ENCODE measurements at places on chromosomes 4 and X. TPM values are rescaled to one million over a fixed set of nuclear protein-coding genes. Genes with fewer than 3 reads are reported as not detected.

TLL1 gene
- total RNA-seq: not detected

CXCL10 gene
- total RNA-seq: 0.64 TPM

DNA sequence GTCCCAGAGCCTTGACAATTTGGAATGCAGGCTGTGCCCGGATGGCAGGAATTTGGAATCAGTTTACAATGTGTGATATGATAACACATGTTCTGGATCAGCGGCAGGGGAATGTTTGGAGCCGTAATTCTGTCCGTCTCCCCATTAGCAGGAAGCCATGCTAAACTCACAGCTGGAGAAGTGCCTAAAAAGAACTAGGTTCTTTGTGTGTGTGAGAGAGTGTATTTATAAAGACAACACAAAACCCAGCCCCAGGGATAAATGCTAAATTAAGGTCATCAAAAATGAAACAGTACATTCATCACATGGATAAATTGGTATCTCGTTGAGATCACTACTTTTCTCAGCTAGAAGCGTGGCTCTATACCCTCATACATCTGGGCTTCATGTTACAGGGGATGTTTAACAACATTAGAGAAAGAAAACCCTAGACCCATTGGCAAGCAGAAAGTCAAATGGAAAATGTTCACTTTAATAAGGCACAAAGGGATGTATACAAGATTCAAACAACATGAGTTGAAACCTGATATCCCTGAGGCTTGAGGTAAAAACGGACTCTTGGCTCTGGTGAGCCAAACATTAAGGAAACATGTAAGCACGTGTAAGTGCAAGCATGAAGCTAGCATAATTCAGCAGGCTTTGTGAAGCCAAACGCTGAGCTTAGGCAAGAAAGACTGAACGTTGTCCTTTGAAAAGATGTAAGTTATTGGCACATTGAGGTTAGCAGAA lies 18.0 kb upstream of the TMEM131L start:
- no peaks in the 10 kb centered on the region for H3K36me3 ChIP-seq
- no peak overlapping the region for H3K4me3 ChIP-seq
- peaks cover 28% of the 10 kb centered on the region for H3K4me1 ChIP-seq
- no peak for DNase-seq
- no peak overlapping the region for H3K27ac ChIP-seq

DNA sequence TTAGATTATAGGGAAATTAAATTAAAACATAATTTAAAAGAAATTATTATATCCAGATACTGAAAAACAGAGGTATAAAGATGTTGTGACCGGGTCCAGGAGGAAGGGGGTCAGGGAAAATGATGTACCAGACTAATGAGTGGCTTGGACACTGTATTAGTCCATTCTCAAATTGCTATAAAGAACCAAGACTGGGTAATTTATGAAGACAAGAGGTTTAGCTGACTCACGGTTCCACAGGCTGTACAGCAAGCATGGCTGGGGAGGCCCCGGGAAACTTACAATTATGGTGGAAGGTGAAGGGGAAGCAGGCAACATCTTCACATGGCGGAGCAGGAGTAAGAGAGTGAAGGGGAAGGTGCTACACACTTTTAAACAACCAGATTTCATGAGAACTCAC lies 3.4 kb upstream of the FAM9B start:
- H3K4me1 ChIP-seq: no peaks in the 10 kb centered on the region
- H3K36me3 ChIP-seq: no peaks in the 10 kb centered on the region
- no peak for DNase-seq
- H3K27me3 ChIP-seq: no peaks in the 10 kb centered on the region
- no peak overlapping the region for H3K4me3 ChIP-seq

DNA sequence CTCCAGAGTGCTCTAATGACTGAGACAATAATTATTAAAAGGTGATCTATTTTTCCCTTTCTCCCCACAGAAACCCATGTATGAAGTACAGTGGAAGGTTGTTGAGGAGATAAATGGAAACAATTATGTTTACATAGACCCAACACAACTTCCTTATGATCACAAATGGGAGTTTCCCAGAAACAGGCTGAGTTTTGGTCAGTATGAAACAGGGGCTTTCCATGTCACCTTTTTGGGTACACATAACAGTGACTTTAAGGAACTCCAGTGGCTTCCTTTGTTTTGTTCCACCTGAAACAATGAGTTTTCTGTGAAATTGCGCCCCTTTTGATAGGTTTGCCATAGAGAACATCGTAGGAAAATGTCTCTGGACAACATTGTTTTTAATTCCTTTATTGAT lies 69.6 kb downstream of the KIT start:
- no peak overlapping the region for H3K27ac ChIP-seq
- H3K36me3 ChIP-seq: no peaks in the 10 kb centered on the region

- peaks cover 2% of the 10 kb centered on the region for H3K27me3 ChIP-seq
- no peak overlapping the region for H3K27ac ChIP-seq
- H3K4me1 ChIP-seq: no peaks in the 10 kb centered on the region
- H3K4me3 ChIP-seq: no peak overlapping the region
Observed at GRCh38 chrX:2819345-2820135, 9.2 kb upstream of the GYG2 start.

DNA sequence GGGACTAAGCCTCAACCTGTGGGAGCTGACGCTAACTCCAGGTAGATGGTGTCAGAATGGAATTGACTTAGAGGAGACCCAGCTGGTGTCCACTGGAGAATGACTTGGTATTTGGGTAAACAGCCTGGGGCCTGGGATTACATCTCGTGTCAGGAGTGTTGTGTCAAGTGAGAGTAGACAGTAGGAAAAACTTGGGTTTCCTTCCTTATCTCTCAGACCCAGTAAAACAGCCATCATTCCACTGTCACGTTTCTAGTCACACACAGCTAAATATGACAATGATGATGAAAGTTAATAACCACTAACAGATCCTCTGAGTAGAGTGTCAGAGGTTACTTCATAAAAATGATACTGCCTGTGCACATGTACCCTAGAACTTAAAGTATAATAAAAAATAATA lies 13.8 kb downstream of the ZNF674 start:
- DNase-seq: no peak
- no peaks in the 10 kb centered on the region for H3K4me1 ChIP-seq
- no peak overlapping the region for H3K4me3 ChIP-seq
- no peak overlapping the region for H3K27ac ChIP-seq
- no peaks in the 10 kb centered on the region for H3K27me3 ChIP-seq
- no peaks in the 10 kb centered on the region for H3K36me3 ChIP-seq

DNA sequence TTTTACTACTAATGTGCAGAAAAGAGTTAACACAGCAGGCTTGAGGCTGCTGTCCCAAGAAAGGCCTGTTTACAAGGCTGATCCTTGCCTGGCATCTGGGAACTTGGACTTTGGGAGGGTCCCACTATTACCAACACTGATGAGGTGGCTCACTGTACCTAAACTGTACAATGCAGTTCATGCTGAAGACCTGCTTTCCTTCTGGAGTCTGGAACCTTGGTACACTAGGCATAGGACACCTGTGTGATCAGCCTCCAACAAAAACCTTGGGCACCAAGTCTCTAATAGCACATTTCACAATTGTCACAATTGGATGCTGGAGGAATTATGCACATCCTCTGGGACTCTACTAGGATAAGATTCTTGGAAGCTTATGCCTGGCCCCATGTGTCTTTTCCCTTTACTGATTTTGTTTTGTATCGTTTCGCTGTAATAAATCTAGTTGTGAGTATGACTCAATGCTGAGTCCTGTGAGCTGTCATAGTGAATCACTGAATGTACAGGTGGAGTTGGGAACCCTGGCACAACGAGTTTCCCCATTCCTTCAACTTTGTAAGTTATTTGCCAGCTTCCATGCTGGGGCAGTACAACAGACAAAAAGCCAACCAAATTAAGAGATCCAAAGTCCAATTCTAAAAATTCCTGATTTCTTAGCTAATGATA lies 45.9 kb downstream of the TEC start:
- no peaks in the 10 kb centered on the region for H3K4me1 ChIP-seq
- no peak overlapping the region for H3K27ac ChIP-seq
- H3K36me3 ChIP-seq: no peaks in the 10 kb centered on the region
- H3K27me3 ChIP-seq: no peaks in the 10 kb centered on the region
- no peak overlapping the region for H3K4me3 ChIP-seq

GRCh38 chr4:3293401-3294391 lies 875 bp downstream of the RGS12 start:
- H3K4me1 ChIP-seq: peaks cover 9% of the 10 kb centered on the region
- no peak overlapping the region for H3K27ac ChIP-seq
- no peaks in the 10 kb centered on the region for H3K36me3 ChIP-seq
- peak overlapping the region; percentile 66 for H3K4me3 ChIP-seq
- DNase-seq: no peak

All from activated naive CD4-positive, alpha-beta T cell treated with anti-CD3 and anti-CD28 coated beads for 36 hours (primary cell).